Activated CD8-positive, alpha-beta T cell treated with anti-CD3 and anti-CD28 coated beads, Interleukin-2, amount 10 ng/mL, durations not matched to agents 7 days and 5 days (primary cell): ENCODE measurements at places on chromosomes 12 and 14. TPM values are rescaled to one million over a fixed set of nuclear protein-coding genes. Genes with fewer than 3 reads are reported as not detected.
A peak's percentile ranks its signal among the peaks of the same experiment; 100 is the strongest.

DNA sequence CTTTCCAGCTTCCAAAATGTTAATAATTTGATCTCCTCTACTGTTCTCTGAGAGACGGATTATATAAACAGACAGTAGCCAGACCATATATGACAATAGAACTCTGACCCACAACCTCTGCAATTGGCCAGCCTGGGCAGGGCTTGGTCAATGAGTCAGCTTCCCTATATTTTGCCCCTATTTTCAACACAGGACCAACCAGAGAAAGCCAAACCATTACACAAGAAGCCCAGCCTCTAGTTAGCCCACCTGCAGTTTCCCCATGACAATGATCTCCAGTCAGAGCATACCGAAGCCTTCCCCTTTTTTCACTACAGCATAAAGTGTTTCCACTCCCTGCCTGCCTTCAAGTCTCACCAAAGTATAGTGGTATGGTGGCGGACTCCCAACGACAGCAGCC, 7.6 kb upstream of the EXD2 start:
- H3K4me1 ChIP-seq = no peaks in the 10 kb centered on the region
- H3K36me3 ChIP-seq = no peaks in the 10 kb centered on the region
- H3K4me3 ChIP-seq = no peak overlapping the region
- no peak overlapping the region for H3K27ac ChIP-seq
- no peak for DNase-seq

GRCh38 chr12:43480591-43480990, 71.4 kb downstream of the ADAMTS20 start:
- no peaks in the 10 kb centered on the region for H3K36me3 ChIP-seq
- no peak overlapping the region for H3K4me3 ChIP-seq
- no peak for DNase-seq
- no peaks in the 10 kb centered on the region for H3K4me1 ChIP-seq

DNA sequence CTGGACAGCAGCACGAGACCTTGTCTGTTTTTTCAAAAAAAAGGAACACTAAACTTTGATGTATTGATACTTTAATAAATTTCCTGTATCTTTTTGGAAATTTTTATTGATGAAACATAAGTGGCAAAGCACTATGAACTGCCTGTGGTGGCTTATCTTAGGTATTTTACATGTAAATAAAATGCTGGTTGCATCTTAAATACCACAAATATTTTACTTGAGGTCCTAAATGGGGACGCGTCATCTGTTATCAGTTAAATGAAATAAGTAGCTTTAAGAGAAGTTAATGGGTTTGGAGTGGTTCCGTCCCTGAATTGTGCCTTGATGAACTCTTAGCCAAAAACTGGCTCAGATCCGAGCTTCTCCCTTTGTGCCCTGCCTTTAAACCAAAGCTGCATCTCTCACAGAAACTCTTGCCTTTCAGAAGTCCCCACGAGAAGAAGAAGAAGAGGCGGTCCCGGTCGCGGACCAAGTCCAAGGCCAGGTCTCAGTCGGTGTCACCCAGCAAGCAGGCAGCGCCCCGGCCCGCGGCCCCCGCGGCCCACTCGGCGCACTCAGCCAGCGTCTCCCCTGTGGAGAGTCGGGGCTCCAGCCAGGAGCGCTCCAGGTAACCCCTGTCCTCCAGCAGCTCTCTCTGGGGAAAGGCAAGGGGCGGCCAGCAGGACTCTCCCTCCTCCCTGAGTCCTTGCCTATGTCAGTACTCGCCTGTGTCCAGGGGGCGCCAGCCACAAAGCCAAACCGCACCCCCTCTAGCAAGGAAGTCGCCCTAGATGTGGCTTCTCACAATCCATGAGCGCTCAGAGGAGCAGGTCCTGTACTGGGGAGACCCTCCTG, 31.2 kb upstream of the MMP17 start:
- H3K4me1 ChIP-seq = no peaks in the 10 kb centered on the region
- H3K4me3 ChIP-seq = no peak overlapping the region
- H3K27ac ChIP-seq = no peak overlapping the region
- no peak for DNase-seq
- H3K27me3 ChIP-seq = no peaks in the 10 kb centered on the region

DNA sequence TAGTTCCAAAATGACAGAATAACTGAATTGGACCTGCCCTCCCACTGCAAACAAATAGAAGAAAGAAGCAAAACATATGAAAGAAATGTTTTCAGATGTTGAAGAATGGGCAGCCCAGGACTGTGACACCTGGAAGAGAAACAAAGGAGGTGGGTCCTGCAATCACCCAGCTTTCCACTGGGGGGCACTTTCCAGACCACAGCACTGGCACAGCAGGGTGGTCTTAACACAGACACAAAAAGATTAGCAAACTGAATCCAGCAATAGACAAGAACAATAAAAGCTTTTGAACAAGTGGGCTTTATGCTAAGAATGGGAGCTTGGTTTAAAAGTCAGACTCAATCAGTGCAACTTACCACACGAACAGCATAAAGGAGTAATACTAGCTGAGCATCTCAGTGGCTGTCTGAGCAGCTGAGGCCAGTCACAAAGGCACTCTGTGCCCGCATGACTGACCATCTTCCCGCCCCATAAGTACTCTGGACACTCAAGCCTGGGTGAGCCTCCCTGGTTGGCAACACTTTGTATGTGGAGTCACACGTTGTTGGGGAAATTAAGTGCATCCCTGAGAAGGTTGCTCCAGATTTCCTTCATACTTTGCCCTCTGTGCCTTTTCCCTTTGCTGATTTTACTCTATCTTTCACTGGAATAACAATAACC, 27.7 kb downstream of the JKAMP start:
- H3K4me1 ChIP-seq = no peaks in the 10 kb centered on the region
- H3K27me3 ChIP-seq = peaks cover 23% of the 10 kb centered on the region
- no peak overlapping the region for H3K4me3 ChIP-seq
- no peak overlapping the region for H3K27ac ChIP-seq
- H3K36me3 ChIP-seq = peaks cover 2% of the 10 kb centered on the region
- DNase-seq = peak; percentile 24

- H3K27ac ChIP-seq = no peak overlapping the region
- DNase-seq = no peak
- peaks cover 72% of the 10 kb centered on the region for H3K4me1 ChIP-seq
- peaks cover 81% of the 10 kb centered on the region for H3K36me3 ChIP-seq
These were observed 7.0 kb downstream of the NACA start for GRCh38 chr12:56718149-56718548.

The HCAR3 gene
- not detected for total RNA-seq

The LRRC10 gene
- total RNA-seq = not detected

The BAG5 gene
- 31.1 TPM for total RNA-seq

The STRN3 gene
- total RNA-seq = 23.0 TPM

DNA sequence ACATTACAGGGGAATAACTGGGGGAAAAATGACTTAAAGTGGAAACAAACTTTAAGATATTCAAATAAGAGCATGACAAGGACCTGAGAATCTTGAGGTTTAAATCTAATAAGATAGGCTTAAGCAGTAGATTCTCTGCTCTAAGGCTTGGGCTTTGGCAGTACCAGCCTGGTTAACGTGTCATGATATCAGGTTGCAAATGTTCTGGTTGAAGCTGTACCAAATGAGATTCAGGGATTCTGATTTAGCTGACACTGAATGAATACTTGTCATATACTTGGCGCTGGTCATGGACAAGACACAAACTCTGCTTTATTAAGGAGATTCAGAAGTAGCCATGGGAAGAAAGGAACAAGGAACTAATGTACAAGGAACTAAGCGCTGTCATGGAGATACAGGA, 6.1 kb downstream of the TCP11L2 start:
- H3K4me3 ChIP-seq = no peak overlapping the region
- peaks cover 16% of the 10 kb centered on the region for H3K4me1 ChIP-seq
- H3K36me3 ChIP-seq = no peaks in the 10 kb centered on the region

GRCh38 chr12:73506611-73507010, 1031.0 kb upstream of the ATXN7L3B start:
- no peaks in the 10 kb centered on the region for H3K4me1 ChIP-seq
- H3K27me3 ChIP-seq = no peaks in the 10 kb centered on the region
- no peak overlapping the region for H3K4me3 ChIP-seq
- H3K27ac ChIP-seq = no peak overlapping the region

DNA sequence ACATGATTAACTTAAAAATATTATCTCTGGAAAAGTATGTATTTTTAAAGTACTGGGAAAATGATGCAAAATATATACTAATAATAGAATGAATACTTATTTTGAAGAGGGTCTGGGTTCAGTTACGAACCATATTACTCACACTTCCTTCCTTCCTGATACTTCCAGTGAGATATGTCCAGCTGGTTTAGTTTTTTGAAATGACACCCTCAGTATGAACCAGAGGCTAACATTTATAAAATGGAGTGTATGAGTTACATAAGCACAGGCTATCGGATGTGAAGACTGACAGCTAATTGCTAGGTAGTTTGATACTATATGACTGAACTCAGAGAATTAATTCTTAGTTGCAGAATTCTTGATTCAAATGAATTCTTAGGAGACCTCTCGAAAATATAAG, 122.9 kb downstream of the OTOGL start:
- no peaks in the 10 kb centered on the region for H3K36me3 ChIP-seq
- no peak overlapping the region for H3K27ac ChIP-seq
- H3K4me3 ChIP-seq = no peak overlapping the region
- H3K4me1 ChIP-seq = peaks cover 2% of the 10 kb centered on the region
- no peak for DNase-seq

The MORN3 gene
- total RNA-seq = 0.26 TPM

DNA sequence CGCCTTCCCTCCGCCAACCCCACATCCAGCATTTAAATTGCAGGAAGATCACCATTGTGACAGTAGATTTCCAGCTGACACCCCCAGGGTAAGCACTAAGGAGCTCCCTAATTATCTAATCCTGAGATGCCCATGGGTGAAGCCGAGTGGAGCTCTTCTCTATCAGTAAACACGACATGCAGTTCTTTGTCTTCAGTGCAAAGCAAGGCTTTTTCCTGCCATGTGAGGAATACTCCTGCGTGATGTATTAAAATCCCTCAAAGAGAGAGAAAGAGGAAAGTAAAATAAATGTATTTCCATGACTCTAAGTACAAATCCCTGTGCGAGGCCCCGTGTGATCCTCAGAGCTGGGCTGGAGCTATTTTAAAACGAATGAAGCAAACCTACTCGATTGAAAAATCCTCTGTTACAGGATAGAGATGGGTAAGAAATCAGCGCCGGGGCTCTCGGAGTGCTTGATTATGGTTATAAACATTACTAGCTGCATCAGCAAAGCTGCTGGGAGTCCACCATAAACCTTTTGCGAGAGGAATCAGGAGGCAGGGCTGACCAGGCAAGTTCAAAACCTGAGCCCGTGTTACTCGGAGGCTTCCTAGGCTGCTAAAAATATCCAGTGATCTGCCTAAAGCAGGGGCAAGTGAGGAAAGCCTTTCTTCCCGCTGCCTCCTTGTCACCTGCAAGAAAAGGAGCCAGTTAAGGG, 61.5 kb downstream of the MAP1LC3B2 start:
- no peak for DNase-seq
- no peaks in the 10 kb centered on the region for H3K36me3 ChIP-seq
- H3K4me3 ChIP-seq = no peak overlapping the region
- no peaks in the 10 kb centered on the region for H3K4me1 ChIP-seq

GRCh38 chr12:5904441-5904840, 40.6 kb downstream of the ANO2 start:
- H3K4me3 ChIP-seq = no peak overlapping the region
- H3K27me3 ChIP-seq = peaks cover 5% of the 10 kb centered on the region
- no peak for DNase-seq
- no peaks in the 10 kb centered on the region for H3K4me1 ChIP-seq

DNA sequence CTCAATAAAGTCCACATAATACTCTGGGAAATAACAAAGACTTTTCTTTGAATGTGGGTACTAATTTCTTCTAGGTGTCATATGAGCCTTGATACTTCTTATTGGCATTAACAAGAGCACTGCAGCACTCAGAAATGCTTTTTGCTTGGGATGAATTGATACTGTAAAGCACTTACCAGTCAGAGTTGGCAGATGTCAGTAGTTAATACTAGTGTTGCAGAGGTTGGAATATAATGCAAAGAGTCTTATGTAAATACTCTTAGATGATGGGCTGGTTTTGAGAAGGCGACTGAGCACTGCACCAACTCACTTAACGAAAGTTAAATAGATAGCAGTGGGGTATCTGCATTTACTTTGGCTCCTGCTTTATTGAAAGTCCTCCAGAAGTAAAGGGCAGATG, 25.6 kb upstream of the MBIP start:
- no peaks in the 10 kb centered on the region for H3K36me3 ChIP-seq
- peaks cover 15% of the 10 kb centered on the region for H3K27me3 ChIP-seq
- no peak overlapping the region for H3K4me3 ChIP-seq
- DNase-seq = no peak

The BIN2 gene
- total RNA-seq = 158 TPM

DNA sequence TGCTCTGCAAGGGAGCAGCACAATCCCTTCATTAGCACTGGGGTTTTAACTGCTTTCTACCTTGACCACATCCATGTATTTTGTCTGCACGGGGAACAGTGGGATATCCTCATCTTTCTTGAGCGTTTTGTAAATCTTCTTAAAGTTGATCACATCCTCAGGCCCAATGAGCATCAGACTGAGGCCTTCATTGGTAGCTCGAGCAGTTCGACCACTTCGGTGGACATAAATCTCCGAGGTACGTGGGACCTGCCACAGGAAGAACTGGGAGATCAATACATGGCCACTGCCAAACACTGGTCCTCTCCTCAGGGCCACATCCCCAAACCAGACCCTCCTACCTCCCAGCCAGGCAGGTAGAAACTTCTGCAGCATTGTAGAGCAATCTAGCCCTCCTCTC, 26.1 kb downstream of the DDX24 start:
- peak overlapping the region; percentile 37 for H3K27ac ChIP-seq
- peaks cover 67% of the 10 kb centered on the region for H3K4me1 ChIP-seq
- peaks cover 89% of the 10 kb centered on the region for H3K36me3 ChIP-seq
- H3K4me3 ChIP-seq = no peak overlapping the region

GRCh38 chr12:105067511-105068031, 16.7 kb downstream of the ALDH1L2 start:
- H3K27ac ChIP-seq = no peak overlapping the region
- no peaks in the 10 kb centered on the region for H3K4me1 ChIP-seq
- no peaks in the 10 kb centered on the region for H3K36me3 ChIP-seq

GRCh38 chr14:100065942-100066574, 836 bp downstream of the EVL start:
- H3K4me3 ChIP-seq = peak overlapping the region; percentile 91
- peak; percentile 92 for DNase-seq
- H3K4me1 ChIP-seq = peaks cover 41% of the 10 kb centered on the region
- no peaks in the 10 kb centered on the region for H3K27me3 ChIP-seq
- H3K27ac ChIP-seq = peak overlapping the region; percentile 97

- no peak overlapping the region for H3K27ac ChIP-seq
- H3K27me3 ChIP-seq = peaks cover 64% of the 10 kb centered on the region
- peaks cover 20% of the 10 kb centered on the region for H3K4me1 ChIP-seq
- H3K4me3 ChIP-seq = no peak overlapping the region
- H3K36me3 ChIP-seq = no peaks in the 10 kb centered on the region
These were observed 4.3 kb upstream of the KRT81 start for GRCh38 chr12:52295663-52296062.

The CIROP gene
- not detected for total RNA-seq
